ENCODE measurements at places on chromosomes 6 and 20. TPM values are rescaled to one million over a fixed set of nuclear protein-coding genes. Genes with fewer than 3 reads are reported as not detected.

The NQO2 gene
- polyA plus RNA-seq = 22.5 TPM

The SIRPB2 gene
- not detected for polyA plus RNA-seq

The MAK gene
- not detected for polyA plus RNA-seq

The RPL7L1 gene
- 28.7 TPM for polyA plus RNA-seq

The OGFR gene
- polyA plus RNA-seq = 52.9 TPM

The MAFB gene
- 0.05 TPM for polyA plus RNA-seq

The FAXC gene
- polyA plus RNA-seq = 9.1 TPM

The NINL gene
- 22.5 TPM for polyA plus RNA-seq

The ENPP5 gene
- polyA plus RNA-seq = not detected

The HLA-C gene
- 390 TPM for polyA plus RNA-seq

The ZKSCAN8 gene
- 5.8 TPM for polyA plus RNA-seq

The SIRPD gene
- polyA plus RNA-seq = not detected

The CTCFL gene
- polyA plus RNA-seq = not detected

The NRSN2 gene
- 88.6 TPM for polyA plus RNA-seq

All from SK-N-SH (cell line).